CD14-positive monocyte (primary cell): ENCODE measurements at places on chromosomes 3 and 15.

DNA sequence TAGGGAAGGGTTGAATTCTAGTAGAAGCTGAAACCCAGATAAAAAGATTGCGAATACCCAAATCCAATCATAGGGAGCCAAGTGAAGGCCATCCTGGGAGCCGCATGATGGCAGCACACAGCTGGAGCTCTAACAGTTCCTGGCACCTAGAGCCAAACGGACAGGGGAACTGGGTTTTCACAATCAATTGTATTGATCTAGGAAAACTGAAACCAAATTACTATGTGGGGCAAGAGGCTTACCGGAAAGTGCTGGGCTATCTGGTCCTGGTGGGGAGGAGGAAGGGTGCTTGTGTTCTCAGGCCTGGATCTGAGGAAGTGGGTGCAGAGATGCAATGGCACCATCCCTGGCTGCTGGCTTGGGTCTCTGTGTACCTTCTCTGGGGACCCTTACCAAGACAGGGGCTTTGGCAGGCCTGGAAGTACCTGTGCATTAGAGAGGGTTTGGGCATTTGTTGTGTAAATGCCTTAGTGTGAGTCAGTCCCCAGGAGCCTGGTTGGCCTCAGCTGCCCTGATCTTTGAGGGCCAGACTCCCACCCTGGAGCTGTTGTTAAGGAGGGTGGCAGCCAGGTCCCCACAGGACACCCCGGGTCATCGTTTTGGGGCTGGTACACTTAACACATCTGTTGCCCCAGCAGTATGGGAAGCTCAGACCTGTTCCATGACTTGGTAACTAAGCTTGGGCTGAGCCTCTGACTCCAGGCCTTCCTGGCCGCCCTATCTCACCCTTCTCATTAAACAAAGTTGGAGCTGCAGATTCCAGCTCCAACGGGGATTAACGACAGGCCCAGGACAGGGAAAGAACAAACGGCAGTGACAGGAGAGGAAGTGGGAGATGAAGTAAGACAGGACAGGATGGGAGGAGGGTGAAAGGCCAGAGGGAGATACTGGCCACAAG lies 8.9 kb upstream of the FURIN start:
- DNase-seq, result no peak

GRCh38 chr15:64355348-64355943 lies 527 bp downstream of the CSNK1G1 start:
- DNase-seq, result peak; percentile 19

DNA sequence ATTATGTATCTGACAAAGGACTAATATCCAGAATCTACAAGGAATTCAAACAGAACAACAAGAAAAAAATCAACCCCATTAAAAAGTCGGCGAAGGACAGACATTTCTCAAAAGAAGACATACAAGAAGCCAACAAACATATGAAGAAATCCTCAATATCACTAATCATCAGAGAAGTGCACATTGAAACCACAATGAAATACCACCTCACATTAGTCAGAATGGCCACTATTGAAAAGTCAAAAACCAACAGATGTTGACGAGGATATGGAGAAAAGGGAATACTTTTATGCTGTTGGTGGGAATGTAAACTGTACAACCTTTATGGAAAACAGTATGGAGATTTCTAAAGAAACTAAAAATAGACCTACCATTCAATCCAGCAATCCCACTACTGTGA lies 233.1 kb upstream of the PLSCR5 start:
- no peak for DNase-seq

DNA sequence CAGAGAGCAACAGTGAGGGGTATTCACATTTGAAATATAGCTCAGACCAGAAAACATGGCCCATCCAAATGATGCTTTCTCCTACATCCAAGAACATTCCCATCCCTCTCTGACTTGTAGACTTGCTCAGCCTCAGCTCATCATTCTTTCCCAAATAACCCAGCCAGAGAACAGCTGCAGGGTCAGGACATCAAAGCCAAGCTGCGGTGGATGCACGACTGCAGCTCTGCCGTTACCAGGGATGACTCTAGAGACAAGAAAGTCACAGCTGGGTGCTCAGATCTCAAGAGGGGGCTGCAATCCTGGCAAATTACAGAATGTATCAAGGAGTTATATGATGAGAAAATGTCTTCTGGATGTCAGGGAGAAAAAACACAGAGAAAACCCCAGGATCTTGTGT lies 944.3 kb downstream of the NTRK3 start:
- DNase-seq, result no peak

DNA sequence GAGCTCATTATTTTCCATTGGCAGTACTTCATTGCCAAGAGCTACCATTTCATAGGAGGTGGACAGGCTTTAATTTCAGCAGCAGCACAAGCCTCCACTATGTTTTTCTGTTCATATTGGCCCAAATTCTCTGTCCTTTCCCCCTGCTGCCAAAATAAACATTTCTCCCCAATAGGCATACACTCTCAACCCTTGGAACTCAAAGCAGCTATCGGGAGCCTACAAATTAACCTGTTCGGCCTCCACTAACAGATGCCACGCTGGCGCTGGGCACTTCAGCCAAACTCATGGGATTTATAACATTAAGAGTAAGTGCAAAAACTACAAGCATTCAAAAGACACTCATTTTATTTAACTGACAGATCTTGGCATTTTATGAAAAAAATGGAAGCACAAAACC lies 95.7 kb downstream of the NSUN3 start:
- DNase-seq, result no peak

DNA sequence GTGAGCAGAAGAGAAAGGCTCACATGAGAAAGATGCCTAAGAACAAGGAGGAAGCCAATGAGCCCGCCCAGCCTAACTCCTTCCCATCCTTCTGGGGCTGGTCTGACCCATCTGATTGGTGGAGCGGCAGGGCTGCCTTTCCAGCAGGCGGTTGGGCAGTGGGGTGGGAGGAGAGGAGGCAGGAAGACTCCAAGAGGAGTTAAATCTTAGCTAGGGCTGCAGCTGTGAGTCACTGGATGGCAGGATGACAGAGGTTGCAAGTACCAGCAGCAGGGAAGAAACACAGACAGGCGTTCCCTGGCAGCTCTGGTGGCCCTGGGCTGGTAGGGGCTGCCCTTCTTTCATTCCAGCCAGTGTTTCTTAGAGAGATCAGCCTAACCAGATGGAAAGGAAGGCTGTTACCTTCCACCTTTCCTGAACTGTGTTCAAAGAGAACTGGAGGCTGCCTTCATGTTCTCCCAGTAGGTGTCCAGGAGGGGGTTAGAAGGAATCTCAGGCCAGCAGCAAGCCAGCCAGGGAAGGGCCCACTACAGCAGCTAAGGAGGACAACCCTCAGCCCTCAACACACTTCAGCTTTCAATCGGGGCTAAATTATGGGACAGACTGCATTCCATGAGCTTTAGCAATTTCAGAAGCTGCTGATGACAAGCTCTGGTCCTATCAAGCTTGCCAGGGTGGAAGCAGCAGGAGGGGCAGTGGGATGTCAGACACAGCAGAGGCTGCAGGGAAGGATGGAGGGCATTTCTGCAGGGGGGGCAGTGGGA lies 50.3 kb downstream of the CHSY1 start:
- peak; percentile 85 for DNase-seq

GRCh38 chr3:74214286-74214685 lies 400.2 kb downstream of the CNTN3 start:
- no peak for DNase-seq

DNA sequence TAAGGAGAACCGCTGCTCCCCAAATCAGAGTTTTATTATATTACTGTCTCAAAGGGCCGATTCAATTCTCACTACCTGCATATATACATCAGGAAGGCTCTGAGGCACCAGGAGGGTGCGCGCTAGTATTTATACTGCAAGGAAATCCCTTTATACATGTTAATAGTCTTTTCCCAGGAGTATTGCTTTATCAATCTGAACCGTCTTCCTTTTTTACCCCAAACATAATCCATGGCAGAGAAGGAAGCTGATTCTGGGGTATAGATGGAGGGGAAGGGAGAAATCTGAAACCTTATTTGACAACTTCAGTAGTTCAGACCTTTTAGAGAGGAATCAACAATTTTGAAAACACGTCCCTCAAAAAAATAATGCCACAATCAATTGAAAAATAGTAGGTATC lies at the start of gene POU1F1:
Gene POU1F1 (minus strand): TSS at position 101 of the 400 bp plus-strand sequence. CDS start 122 bp downstream, outside the sequence.
- no peak for DNase-seq
